ENCODE measurements at places on chromosomes 1 and 21. TPM values are rescaled to one million over a fixed set of nuclear protein-coding genes. Genes with fewer than 3 reads are reported as not detected.

The C1orf141 gene
- not detected for total RNA-seq

- DNase-seq = no peak
Measured at GRCh38 chr1:217482356-217483102, 148.4 kb downstream of the GPATCH2 start.

GRCh38 chr1:205301842-205302588 is 19.5 kb downstream of the NUAK2 start:
- no peak for DNase-seq

GRCh38 chr1:81634294-81634693 is 166.4 kb upstream of the ADGRL2 start:
- DNase-seq = no peak

- peak; percentile 97 for DNase-seq
Measured at GRCh38 chr1:178037510-178038253, 56.2 kb upstream of the RASAL2 start.

- no peak for DNase-seq
Measured at GRCh38 chr1:19130468-19130867, 79.6 kb downstream of the UBR4 start.

The OR2T11 gene
- not detected for total RNA-seq

The ANGPTL7 gene
- 4.5 TPM for total RNA-seq

The RHBG gene
- total RNA-seq = not detected

DNA sequence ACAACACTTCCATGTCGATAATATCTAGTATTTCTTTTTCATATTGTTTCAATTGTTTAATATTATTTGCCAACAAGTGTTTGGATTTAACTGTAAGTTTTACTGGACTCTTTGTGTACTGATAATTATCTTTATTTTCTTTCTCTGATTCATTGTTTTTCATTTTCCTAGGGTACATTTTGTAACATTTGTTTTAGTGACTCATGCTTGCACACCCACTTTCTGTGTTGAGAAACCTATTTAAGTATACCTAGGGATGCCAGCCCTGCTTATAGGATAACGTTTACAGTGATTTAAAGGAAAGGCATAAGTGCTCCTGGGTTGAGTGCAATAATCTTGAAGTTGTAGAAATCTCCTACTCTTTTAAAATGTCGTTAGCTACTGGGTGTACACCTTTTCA is 1386.0 kb upstream of the ADGRL4 start:
- no peak for DNase-seq

The LGALS8 gene
- 62.3 TPM for total RNA-seq

DNA sequence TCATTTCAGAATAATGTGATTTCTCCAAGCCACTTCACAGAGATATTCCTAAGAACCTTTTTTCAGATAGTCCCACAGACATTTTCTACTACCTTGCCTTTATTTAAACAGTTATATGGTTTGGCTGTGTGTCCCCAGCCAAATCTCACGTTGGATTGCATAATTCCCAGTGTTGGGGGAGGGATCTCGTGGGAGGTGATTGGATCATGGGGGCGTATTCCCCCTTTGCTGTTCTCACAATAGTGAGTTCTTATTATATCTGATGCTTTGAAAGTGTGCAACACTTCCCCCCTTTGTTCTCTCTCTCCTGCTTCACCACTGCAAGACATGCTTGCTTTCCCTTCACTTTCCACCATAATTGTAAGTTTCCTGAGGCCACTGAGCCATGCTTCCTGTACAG is 93.6 kb upstream of the ZNF678 start:
- no peak for DNase-seq

DNA sequence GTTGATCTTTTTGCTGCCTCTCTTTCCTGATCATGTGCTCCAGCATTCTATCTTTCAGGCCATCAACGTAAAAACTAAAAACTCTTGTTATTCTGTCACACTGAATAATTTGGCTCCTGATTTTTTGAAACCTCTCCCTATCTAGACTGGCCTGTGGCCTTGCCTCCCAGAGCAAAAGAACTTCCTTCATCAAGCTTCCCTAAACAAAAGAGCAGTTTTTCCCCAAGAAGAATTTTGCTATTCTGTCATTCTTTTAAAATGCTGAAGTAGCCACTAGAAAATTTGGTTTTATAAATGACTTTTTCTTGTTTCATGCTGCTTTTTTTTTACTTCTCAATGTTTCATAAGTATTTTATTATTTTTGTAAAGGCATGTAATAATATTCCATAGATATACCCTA is 37.1 kb upstream of the CR2 start:
- DNase-seq = no peak

The RAP1GAP gene
- total RNA-seq = 18.7 TPM

The KLHL17 gene
- 5.0 TPM for total RNA-seq
